NCI-H1417 treated with DMSO at 0.1 percent for 48 hours (cell line): ENCODE measurements at places on chromosomes 7 and 10.

- DNase-seq = no peak
Measured at GRCh38 chr10:101331956-101332355, 22.0 kb upstream of the BTRC start.

- no peak for DNase-seq
Measured at GRCh38 chr7:105846404-105846803, 30.0 kb downstream of the ATXN7L1 start.

GRCh38 chr7:116779931-116780330 is 82.5 kb upstream of the CAPZA2 start:
- no peak for DNase-seq

- DNase-seq = no peak
Measured at GRCh38 chr7:151210087-151210854, at the start of gene H2BK1. TSS of gene H2BK1 (minus strand) at chr7:151210488. CDS start at chr7:151210318, 170 bp downstream.
